ENCODE measurements at places on chromosomes 3 and 15.

GRCh38 chr3:66139415-66139814 lies 81.4 kb upstream of the SLC25A26 start:
- DNase-seq, result no peak

GRCh38 chr15:25596644-25597562 lies 158.1 kb upstream of the UBE3A start:
- no peak for DNase-seq

DNA sequence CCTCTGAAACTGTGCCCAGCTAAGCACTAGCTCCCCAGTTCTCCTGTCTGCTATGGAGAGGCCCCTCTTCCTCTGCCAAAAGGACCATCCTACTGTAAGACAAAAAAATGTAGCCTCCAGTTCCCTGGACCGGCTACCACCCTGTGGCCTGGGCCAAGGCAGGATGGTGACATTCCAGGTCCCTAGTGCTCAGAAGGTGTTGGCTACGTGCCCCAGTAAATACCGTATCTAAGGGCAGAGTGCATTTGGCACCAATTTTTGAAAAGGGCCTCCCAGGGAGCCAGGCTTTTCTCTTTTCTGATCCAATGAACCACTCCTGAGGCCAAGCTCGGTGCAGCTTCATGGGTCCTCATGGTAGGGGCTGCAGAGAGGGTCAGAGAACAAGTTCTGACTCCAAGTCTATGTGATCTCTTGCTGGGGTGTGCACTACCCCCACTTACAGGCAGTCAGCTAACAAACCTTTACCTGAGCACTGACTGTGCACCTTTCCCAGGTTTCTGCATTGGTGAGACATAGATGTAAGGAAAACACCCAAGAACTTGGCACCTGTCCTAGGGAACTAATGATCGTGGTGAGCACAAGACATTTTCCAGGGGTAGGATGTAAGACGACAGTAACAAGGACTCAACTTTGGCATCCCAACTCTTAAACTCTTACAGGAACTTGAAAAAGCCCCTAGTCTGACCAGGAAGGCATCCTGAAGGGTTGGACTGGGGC lies 32.6 kb downstream of the TLE3 start:
- no peak for DNase-seq

DNA sequence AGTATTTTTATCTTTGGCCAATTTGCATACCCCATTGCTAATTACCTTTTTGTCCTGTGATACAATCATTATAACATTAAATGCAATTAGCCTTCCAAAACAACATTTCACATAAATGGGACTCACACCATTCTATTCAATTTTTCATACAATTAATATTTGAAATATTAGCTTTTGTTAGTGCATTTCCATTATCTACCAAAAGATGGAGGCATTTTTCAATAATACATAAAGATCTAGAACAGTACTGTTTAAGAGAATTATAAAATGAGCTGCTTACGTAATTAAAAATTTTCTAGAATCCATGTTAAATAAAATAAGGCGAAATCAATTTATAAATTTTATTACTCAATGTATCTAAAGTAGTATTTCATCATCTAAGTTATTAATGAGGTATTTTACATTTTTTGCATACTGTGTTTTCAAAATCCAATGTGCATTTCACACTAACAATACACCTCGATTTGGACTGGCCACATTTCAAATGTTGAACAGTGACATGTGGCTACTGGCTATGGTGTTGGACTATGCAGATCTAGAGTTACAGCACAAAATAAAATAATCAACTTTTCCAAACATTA lies 74.3 kb downstream of the TJP1 start:
- DNase-seq, result no peak

- DNase-seq, result no peak
These were observed 65.4 kb upstream of the TBC1D23 start for GRCh38 chr3:100195375-100195774.

GRCh38 chr15:93649691-93650235 lies 560.8 kb upstream of the RGMA start:
- DNase-seq, result no peak

- DNase-seq, result no peak
These were observed 46.4 kb upstream of the IQSEC1 start for GRCh38 chr3:13119471-13120220.

GRCh38 chr3:53949541-53949940 lies 57.9 kb upstream of the SELENOK start:
- DNase-seq, result no peak

GRCh38 chr3:162287600-162287999 lies 791.0 kb downstream of the OTOL1 start:
- no peak for DNase-seq
